Activated naive CD4-positive, alpha-beta T cell treated with anti-CD3 and anti-CD28 coated beads, Interleukin-2, amount 10 ng/mL, durations not matched to agents 7 days and 5 days (primary cell): ENCODE measurements at places on chromosomes 3 and 15.

DNA sequence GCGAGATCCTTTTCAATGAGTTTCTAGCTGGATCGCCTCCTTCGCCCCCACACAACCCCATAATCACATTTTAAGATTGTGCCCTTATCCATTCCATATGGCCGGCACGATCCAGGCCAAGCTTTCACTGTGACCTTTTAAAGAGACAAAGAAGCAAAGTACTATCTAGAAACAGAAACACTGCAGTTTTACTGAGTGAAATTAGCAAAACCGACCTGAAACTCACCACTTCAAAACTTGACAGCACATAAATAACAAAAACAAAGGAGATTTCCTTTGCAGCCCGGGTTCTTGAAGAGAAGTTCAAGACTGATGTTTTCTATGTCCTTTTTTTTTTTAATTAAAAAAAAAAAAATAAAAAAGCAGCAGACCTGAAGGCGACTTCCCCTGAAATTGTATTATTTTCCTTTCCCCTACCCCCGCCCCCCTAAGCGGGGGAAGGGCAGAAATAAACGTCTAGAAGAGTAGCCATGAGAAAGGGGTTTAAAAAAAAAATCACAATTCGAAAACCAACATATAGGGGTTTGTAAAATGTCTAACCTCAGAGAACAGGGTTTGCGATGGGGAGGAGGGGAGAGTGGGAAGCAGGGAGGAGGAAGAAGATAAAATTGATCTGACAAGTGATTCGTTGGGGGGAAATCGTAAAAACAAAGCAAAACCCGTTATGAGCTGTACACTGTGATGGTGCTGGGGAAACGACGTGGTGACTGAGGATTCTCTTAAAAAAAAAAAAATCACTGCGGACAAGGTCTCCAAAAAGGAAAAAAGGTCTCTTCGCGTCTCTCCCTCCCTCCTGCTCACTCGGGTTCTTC, 1.5 kb downstream of the SATB1 start:
- peak; percentile 70 for DNase-seq

- DNase-seq = no peak
These were observed 144.6 kb downstream of the VGLL4 start for GRCh38 chr3:11499144-11499543.

- no peak for DNase-seq
These were observed 44.7 kb upstream of the LIPC start for GRCh38 chr15:58387130-58387529.

- no peak for DNase-seq
These were observed 108.6 kb downstream of the ZNF385D start for GRCh38 chr3:21642433-21642832.

GRCh38 chr3:13214847-13215472, 141.7 kb upstream of the IQSEC1 start:
- DNase-seq = no peak

GRCh38 chr3:45592405-45592804, 2.1 kb upstream of the LIMD1 start:
- no peak for DNase-seq

GRCh38 chr3:143535994-143536784, 312.1 kb downstream of the SLC9A9 start:
- no peak for DNase-seq

- DNase-seq = no peak
These were observed 64.4 kb downstream of the ZNF609 start for GRCh38 chr15:64524778-64525177.

GRCh38 chr15:60462027-60462426, 16.9 kb downstream of the ICE2 start:
- DNase-seq = no peak

DNA sequence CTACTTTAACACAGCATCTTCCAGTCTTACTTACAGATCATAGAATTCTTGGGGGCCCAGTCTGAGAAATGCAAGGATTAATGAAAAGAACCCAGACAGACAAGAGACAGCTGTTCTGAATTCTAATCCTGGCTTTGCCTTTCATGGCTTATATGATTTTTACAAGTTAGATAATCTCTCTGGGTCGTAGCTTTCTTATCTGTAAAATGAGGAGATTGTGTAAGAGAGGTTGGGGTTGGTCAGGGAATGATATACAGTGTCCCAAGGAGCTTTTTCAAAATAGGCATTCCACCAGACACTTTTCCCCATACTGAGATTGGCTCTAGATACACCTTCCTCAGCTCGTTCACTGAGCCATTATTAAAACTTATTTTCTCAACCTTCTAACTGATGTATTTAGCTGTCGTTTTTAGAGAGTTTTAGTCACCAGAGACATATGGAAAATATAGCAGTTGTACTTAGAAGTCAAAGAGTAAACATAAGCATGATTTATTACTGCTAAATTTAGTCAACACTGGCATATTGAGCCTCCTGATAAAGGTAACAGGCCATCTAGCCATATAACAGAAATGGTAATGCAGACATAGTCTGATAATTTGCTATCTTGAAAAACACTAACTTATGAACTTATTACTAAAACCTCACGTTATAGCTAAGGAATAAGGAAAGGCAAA, 163.0 kb upstream of the MLF1 start:
- no peak for DNase-seq
